ENCODE measurements at places on chromosomes 2 and 18.

- no peak for DNase-seq
Observed at GRCh38 chr2:14673351-14673875, 40.9 kb downstream of the LRATD1 start.

GRCh38 chr2:100066246-100066645 lies 76.1 kb downstream of the AFF3 start:
- DNase-seq = no peak

DNA sequence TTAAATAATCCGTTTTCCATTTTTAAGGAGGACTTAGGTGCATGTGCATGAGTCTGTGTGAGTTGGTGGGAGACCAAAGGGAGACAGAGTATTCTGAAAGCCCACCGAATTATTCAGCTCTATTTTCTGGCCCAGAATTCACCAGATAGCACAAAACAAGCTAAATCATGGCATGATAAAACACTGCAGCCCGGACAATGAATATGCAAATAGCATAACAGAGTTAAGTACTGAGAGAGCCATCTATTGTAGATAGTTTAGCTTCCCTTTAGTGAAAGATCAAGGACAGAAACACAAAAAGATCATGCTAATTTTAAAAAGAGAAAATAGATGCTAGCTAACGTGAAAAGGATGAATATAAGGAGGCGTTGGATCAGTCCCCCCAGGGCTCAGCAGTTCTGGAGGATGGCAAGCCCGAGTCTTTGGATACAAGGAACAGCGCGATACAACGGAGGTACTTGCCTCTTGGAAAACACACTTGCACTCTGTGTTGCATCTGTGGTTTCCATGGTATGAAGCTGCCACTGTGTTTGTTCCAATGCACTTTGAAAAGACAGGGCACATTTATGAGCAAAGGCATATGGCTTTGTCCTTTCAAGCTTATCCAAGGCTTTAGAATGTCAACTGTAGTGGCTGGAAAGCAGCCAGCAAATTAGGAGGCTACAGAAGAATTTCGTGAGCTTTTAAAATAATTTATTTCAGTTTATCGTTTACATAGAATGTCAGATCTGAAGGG lies 119.9 kb downstream of the LYPD1 start:
- DNase-seq = no peak

DNA sequence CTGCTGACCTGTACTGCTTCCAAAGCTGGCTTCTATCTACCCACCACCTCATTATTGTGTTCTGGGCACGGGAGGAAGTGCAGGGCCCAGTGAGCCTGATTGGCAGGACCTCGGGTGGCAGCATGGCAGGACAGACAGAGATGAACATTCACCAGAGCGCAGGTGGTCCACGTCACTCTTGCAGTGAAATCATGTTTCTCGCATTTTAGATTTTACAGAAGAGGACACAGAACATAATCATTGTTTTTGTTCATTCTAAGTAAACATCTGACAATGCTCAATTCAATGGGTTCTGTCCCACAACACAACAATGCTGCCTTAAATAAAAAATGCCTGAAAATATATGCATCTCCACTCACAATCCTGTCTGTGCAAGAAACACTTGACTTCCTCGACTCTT lies 11.5 kb upstream of the BIN1 start:
- DNase-seq = no peak

DNA sequence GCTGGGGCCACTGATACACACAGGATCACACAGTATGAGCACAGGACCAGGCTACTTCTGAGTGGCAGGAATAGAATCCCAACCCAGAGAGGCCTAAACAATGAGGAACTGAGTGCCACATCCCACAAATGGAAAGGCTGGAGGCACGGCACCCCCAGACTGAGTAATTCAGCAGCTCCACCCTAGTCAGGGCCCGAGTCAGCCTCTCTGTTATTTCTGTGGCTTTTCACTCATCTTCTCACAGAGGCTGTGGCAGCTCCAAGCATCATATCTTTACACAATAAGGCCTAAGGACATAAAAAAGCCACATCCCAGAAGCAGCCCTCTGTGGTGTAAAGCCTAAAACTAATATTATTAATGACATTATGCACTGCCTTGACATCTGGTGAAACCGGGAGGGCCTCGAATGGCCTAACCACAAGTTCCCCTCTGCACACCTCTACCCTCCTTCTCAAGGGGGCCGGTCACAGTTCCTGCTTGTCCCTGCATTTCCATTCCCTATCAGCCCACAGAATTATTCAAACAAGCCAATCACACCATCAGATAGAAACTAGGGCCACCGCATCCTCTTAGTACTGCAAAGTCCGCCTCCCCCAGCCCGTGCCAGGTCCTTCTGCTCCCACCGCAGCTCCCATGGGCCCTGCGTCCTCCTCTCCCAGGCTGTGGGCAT lies 12.5 kb upstream of the MAL start:
- DNase-seq = no peak

GRCh38 chr18:34707670-34708069 lies 2.4 kb upstream of the DTNA start:
- DNase-seq = no peak

- no peak for DNase-seq
Observed at GRCh38 chr2:11746807-11747459, 501 bp downstream of the LPIN1 start.

- no peak for DNase-seq
Observed at GRCh38 chr2:186687807-186688211, 6.1 kb upstream of the FAM171B start.

- DNase-seq = no peak
Observed at GRCh38 chr2:171185941-171186340, 25.2 kb upstream of the TLK1 start.

DNA sequence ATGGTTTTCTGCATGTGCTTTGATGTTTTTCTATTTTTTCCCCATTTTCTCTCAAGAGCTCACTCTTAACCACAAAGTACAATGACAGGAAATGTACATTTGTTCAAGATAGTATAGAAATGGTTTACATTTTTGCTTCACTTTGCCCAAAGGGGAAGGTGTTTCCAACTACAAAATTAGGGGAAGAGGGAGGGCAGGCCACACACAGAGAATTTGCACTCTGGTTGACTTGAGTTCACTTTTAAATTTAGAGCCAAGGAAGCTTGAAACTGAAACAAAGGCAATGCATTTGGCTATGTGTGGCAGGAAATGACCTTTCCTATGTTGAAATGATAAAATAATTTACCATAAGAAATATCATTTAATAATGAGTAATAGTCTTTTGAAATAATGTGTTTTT lies 19.1 kb upstream of the VIT start:
- DNase-seq = no peak

- peak; percentile 2 for DNase-seq
Observed at GRCh38 chr2:192195548-192196418, 1.1 kb upstream of the TMEFF2 start.

DNA sequence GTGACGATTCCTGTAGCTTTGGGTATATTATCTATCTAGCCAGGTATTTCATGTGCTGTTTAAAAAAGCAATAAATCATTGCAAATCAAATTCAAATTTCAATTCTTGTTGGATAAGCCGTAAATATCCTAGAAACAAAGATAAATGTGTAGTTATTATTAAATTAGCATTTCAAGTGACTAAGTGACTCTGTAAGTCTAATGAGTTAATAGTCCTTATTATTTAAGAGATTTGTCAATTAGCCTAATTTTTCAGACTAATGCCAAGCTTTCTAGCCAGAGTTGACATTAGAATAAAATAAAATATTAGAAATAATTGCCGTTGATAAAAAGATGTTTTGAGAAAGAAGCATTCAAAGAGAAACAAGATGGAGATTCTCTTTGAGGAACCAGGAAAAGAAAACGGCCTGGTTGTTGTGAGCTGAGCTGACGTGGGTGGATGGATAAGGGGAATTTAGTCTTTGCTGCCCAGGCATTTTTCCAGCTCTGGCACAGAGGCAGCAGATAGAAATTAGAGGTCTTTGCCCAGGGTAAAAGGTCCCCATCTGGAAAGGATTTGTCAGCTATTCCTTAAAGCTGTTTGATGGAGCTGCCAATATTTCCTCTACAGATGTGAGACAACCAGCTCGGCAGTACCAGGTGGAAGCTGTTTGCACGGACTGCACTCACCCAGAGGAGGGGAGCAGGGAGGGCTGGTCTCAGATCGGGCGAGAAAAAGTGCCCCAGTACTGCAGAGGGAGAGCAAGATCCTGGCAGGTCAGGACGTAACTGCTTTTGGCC lies 117.3 kb upstream of the SEC11C start:
- no peak for DNase-seq

- no peak for DNase-seq
Observed at GRCh38 chr2:145635706-145636427, 1115.9 kb upstream of the ZEB2 start.

DNA sequence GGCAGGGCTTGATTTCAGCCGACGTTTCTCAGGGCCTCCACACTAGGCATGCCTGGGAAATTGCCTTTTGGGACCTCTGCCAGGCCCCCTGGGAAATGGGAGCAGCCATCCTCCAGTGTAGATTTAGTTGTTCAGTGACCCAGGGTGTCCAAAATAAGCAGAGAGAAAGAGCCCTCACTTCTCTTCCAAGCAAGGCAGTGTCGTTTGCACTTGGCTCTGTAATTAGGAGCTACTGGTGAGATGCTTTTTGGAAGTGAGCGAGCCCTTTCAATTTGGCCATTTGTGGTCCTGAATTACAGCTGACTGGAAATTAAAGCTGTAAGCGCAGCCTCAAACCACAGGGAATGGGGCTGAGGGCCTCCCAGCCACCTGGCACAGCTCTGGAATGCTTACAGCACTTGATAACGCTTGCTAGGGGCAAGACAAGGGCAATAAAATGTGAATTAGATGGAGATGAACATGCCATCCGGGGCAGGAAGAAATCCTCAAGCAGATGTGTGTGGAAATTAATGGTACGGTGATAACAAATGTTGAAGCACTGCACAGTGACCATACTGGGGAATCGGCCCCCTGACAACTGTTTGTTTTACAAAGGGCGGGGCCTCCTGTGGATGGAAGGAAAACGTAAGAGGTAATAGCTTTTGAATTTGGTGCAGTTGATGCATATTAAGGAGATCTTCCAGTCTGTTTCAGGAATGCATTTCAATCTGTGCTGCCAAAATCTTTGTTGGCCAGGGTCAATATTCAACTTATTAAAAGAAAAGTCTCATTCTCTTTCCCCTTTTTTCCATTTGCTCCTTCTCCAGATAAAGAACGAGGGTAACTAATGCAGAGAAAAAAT lies 173.1 kb downstream of the UXS1 start:
- DNase-seq = no peak

- no peak for DNase-seq
Observed at GRCh38 chr2:1517786-1518185, 104.5 kb downstream of the TPO start.

DNA sequence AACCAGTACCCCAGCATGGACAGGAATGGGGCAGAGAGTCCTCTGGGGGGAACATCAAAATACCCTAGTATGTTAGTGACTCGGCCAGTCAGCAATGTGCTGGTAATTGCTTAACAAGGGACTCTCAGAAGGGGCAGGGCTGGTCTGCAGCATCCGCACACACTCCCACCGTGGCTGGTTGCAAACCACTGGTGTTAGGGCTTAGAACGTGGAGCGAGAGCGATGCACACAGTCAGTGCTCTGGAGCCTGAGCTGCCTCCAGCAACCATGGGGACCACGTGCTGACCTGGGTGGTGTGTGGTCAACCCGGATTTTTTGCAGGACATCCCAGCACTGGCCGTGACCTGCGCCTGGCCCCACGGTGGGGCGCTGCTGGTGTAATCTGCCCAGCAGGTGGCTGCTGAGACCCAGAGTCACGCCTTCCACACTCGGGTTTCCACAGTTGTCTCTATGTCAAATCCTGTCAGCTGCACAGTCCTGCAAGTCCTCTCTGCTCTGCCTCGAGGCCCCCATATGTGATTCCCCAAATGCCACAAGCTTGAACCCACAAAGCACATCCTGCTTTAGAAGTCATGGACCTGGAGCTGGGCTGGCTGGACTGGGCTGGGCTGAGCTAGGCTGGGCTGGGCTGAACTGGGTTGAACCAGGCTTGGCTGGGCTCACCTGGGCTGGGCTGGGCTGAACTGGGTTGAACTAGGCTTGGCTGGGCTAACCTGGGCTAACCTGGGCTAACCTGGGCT lies 50.6 kb upstream of the GPC1 start:
- DNase-seq = no peak

GRCh38 chr2:39405364-39405763 lies 31.7 kb downstream of the MAP4K3 start:
- DNase-seq = no peak

- DNase-seq = no peak
Observed at GRCh38 chr2:202051499-202052161, 18.0 kb downstream of the FZD7 start.

DNA sequence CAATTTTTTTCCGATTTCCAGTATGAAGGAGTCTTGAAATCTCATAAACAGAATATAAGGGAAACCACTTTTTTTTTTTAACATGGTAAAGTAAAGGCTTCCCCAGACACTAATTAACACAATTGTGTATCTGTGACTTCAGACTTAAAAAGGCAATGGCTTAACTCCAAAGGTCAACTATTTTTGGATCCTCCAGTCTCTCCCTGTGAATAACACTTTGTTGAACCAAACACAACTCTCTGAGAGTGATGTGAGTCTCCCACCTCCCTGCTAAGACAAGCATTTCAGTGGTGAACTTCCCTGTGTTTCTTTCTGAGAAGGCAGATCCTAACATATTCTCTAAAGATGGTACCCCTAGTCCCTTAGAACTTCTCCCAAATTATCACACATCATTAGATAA lies 219.6 kb upstream of the RBBP8 start:
- no peak for DNase-seq

- no peak for DNase-seq
Observed at GRCh38 chr2:269356-270030, 4.7 kb downstream of the ACP1 start.

- no peak for DNase-seq
Observed at GRCh38 chr2:161241894-161242293, 66.3 kb upstream of the PSMD14 start.

GRCh38 chr2:218003981-218004419 lies 1.2 kb upstream of the TNS1 start:
- no peak for DNase-seq

DNA sequence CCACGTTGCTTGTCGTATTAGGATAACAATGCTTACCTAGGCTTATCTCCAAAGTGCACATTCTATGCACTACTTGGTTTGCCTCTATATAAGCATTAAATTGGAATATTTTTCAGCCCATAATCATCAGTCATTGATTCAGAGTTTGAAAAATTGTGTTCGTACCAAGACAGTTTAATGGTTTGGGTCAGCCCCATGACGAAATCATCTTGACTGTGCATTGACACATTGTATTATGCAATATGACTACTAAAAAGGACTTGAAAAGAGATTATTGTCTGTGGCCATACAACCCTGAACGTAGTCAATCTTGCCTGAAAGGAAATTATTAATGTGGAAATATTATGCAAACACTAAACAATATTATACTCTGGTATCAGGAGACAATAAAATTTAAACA lies 141.3 kb downstream of the EML6 start:
- no peak for DNase-seq

DNA sequence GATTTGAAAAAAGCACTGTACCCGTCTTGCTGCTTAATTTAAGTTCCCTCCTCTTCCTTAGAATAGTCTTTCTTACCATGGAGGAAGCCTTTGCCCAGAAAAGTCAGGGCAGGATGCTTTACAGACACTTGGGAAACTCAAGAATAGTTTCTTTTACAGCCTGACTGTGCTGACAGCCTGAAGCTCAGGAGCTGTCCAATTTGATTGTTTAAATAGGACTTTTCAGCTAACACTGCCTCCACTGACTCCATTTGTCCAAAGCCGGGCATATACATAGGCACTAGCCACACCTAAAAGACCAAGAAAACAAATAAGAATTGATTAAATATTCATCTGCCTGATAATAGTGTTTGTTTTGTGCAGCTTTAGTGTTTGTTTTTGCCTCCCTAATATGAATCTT lies 110.9 kb upstream of the L3MBTL4 start:
- no peak for DNase-seq

- no peak for DNase-seq
Observed at GRCh38 chr2:31192396-31192795, 24.9 kb downstream of the CAPN14 start.

GRCh38 chr2:237137626-237138323 lies 52.1 kb downstream of the COPS8 start:
- DNase-seq = no peak
